ENCODE measurements at places on chromosomes 4 and X.

GRCh38 chrX:17976955-17977354 is 115.9 kb upstream of the RAI2 start:
- DNase-seq = no peak

DNA sequence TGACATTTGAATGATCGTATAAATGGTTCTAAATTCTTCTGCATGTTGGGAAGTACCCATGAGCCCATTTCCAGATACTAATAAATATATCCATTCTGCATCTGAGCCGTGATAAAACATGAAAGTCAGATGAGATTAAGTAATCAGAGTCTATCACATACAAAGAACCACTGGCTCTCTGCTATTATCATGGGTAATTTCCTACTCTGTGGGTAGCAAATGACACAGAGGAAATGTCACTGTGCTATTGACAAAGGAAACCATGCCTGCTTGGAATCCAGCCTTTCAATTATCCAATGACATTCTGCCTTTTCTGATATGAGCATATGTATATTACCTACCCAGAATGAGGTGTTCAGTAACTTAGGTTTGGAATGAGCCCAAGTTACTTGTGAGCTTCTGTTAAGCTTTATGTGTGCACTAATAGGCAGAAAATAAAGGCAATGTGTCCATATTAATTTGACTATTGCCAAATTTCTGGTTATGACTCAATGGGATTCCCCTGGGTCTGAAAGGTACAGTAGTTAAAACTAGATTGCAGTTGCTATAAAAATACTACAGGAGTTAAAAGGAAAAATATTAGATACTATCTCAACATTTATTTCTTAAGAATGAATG is 238.7 kb upstream of the KCNIP4 start:
- no peak for DNase-seq

DNA sequence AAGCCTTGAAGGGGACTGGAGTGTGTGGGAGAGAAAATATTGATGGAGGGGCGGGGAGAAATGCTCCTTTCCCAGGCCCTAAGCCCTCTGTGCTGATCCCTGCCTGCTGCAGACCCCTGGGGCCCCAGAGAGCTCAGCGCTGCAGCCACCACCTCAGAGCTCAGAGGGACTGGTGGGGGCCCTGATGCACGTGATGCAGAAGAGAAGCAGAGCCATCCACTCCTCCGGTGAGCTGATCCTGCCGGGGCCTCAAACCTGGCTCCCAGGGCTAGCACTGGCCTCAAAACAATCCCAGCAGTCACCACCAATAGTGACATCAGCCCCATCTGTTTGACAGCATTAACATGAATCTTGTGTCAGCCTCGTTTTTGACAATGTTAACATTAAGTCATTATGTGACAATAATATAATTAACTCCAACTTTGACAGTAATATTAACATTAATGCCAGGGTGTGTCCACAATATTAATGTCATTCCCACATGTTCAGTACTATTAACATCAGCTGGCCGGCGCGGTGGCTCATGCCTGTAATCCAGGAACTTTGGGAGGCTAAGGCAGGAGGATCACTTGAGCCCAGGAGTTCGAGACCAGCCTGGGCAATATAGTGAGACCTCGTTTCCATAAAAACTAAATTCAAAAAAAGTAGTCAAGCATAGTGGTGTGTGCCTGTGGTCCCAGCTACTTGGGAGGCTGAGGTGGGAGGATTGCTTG is 5.8 kb downstream of the WAS start:
- DNase-seq = no peak

DNA sequence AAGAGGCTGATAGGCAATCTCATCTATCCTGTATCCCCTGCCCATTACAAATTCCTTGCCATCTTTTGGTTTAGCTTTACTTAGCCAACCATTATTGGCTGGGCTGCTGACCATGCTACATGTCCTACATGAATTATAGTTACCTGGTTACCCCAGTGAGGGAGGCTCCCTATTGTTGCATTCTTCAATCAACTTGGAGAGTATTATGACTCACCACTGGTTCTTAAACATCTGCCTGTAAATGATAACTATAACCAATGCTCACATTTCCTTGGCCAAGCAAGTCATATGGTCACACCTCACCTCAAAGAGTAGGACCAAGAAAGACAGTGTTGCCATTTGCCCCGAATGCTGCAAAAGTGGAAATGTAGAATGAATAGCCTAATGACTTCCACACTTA is 297.6 kb downstream of the IL15 start:
- no peak for DNase-seq

GRCh38 chr4:77917601-77918000 is 55.0 kb downstream of the MRPL1 start:
- no peak for DNase-seq
